ENCODE measurements at places on chromosomes 6 and 20.

DNA sequence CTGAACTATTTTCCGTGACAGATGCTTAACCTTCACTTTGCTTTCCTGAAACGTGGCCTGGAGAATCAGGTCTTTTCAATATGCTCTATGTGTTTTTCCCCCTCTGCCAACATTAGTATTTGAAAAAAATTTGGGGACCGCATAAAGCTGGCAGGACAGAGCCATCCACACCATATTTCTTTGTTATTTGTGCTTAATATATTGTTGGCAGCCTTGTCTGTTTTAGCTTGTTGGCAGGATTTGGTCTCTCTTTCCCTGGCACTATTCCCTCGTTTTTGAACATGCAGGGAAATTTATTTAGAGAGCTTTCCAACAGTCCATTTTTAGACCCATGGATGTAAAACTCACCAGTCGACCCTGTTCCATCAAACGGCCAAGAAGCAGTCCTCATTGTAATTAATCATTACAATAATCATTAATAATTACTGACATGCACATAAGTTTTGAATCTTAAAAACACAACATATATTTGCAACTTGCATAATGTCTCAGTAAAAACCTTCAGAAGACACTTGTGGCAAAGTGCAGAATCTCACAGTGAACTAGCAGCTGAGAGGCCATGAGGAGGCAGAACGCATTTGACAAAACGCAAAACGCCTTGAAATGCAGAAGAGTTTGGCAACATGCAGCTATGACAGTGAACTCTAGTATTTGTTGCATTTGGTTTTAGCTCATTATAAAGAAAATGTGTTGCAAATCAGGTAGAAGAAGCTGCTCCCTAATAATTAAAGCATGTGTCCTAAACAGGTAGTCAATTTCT lies 514.2 kb downstream of the C6orf118 start:
- DNase-seq = no peak

GRCh38 chr6:155561257-155561965 lies 105.8 kb upstream of the NOX3 start:
- DNase-seq = no peak

- DNase-seq = no peak
Measured at GRCh38 chr6:50889497-50889896, 70.8 kb downstream of the TFAP2B start.

- no peak for DNase-seq
Measured at GRCh38 chr20:60206259-60206658, 248.0 kb downstream of the CDH26 start.

GRCh38 chr6:125748406-125749172 lies 843 bp upstream of the HEY2 start:
- no peak for DNase-seq

Data from activated T-helper 1 cell treated with anti-CD3 and anti-CD28 coated beads, Interleukin-2, amount 50 U/mL, for 16 hours (primary cell).